ENCODE measurements at places on chromosomes 4 and X.

GRCh38 chrX:149145845-149146285, 359.2 kb downstream of the IDS start:
- no peak for DNase-seq

GRCh38 chr4:70892086-70892769, 9.9 kb upstream of the MOB1B start:
- DNase-seq = no peak

DNA sequence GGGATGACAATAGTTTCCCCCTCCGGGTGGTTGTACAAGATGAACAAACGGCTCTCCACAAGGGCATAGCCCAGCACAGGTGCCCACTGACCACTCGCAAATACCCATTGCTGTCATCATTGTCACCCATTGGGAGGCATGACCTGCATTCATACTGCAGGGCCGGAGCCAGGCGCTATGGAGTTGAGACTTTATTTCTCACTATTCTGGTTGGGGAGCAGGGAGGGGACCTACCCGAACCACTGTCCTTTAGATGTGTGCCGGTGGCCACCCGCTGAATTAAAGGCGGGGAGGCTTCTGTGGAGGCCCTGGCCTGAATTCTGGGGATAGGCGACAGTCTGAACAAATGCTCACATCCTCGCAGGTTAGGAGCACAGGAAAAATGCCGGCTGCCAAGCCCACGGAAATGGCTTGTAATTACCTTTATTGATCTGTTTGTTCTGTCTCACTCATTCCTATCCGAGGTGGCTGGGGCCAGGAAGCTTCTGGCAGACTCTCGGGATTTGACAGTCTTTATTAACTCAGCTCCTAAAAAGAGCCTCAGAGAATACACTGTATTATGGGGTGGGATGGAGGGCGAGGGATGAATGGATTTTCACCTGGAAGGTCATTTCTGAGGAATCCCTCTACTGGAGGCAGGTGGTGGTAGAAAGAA, 125.1 kb upstream of the PSAPL1 start:
- DNase-seq = no peak

DNA sequence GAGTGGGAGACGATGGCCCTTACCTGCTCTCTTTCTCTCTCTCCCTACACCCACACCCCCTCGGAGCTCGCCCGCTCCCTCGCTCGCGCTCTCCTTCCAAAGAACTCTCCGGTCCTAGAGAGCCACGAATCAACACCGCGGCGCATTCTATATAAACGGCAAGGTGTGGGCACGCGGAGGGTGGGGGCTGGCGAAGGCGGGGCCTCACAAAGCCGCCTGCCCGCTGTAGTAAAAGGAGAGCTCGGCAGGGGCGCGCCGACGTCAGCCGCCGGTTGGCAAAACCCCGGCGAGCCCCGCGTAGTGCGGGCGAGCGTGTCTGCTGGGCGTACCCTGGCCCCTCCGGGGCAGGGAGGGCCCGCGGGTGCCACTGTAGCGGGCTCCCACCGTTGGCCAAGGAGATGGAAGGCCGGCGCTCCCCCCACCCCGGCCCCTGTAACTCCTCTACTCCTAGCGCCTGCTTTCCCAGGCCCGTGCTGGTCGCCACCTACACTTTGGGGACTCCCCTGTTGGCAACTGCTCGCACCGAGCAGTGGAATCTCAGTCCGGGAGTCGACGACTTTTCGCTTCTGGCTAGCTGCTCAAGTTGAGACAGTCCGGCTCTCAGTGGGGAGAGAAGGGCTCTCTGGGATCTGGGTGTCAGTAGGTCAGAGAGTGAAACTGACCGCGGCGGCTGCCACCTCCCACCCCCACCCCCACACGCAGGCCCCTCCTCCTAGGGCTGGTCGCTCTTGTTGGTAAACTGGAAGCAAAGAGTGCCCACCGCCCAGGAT, 325.5 kb upstream of the F9 start:
- DNase-seq = no peak

DNA sequence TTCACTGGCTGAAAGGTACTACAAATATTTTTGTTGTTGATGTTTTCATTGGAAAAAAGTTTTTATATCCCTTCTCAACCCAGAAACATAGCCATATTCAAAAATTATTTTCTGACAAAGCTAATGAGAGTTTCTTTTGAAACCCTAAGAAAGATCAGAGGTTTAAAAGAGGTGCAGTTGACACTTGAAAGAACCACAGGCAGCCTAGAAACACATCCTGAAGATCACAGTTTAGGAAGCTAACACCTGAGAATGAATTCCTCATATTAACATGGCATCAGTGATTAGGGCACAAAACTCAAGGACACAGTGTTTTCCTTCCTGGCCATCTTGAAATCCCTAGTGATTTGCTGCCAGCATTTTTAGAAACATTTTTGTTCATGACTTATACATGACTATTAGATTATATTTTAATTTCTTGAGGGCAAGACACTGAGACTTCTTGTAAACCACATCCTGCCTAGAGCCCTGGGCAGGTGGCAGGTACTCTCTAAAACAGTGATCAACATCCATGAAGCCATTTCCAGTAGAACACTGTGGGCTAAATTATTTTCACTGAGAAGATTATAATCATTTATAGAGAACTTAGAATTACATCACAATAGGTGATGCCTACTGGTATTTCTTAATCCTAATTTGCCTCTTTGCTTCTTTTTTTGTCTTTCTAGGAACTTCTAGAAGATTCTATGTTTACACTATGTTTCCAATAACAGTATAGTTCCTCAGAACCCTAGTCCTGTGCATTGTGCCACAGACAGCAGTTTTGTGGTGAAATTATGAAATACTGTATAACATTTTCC, 80.0 kb downstream of the ARSJ start:
- DNase-seq = no peak

DNA sequence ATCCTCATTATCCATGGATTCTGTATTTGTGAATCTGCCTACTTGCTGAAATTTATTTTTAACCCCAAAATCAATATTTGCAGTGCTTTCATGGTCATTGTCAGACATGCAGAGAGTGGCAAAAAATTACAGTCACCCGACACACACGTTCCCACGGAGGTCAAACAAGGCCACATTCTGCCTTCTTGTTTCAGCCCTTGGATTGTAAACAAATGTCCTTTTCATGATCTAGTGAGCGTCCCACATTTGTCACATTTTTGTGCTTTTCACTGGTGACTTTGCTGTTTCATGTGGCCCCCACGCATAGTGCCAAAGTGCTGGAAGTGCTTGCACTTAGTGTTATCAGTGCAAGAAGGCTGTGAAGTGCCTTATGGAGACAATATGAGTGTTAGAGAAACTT, 45.0 kb downstream of the SOD3 start:
- no peak for DNase-seq

GRCh38 chrX:103831803-103832544, at the start of gene RAB9B:
Gene RAB9B, minus strand, starts transcription at chrX:103832257. Its CDS starts 6,473 bp downstream, at chrX:103825784.
- peak; percentile 11 for DNase-seq

DNA sequence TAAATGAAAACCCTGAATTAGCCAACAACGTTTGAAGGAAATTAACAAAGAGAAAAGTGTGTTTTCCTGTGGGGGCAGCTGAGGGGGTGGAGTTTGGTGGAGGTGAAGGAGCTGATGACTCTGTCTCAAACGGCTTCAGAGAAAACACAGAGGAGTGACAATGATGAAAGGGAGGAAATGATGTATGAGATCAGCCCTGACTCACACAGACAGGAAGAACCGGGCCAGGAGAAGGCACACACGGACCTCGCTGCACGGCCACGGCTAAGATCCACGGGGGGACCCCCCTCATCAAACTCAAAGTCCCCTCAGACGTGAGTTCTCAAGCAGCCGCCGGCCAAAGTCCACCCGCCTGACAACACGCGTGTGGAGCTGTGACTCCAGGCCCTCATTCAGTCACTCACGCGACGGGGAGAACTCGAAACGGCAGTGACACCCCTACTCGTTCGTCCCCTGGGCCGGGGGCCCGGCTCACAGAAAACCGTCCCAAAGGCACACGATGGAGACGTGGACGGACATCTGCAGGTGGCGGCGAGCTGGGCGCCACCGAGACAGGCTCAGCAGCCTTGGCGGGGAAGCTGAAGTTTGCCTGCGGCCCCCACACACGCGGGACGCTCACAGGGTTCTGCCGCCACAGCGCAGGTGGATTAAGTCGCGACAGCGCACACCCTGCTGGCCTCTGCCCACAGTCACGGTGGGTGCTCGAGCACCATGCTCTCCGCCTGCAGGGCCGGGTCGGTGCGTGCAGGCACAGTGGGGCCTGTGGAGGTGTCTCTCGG, 28.8 kb downstream of the PPP2R3B start:
- DNase-seq = no peak

- no peak for DNase-seq
Observed at GRCh38 chrX:110786486-110786885, 9.1 kb downstream of the CHRDL1 start.

DNA sequence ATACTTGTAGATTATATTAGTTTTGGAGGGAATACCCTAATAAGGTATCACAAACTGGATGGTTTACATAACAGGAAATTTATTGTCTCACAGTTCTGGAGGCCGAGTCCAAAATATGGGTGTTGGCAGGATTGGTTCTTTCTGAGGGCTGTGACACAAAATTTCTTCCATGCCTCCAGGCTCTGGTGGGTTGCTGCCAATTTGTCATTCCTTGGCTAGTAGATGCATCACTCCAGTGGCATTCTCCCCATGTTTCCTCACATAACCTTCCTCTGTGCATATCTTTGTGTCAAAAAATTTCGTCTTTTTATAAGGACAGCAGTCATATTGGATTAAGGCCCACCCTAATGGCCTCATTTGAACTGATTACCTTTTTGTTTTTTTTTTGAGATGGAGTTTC, 49.3 kb downstream of the APELA start:
- DNase-seq = no peak

DNA sequence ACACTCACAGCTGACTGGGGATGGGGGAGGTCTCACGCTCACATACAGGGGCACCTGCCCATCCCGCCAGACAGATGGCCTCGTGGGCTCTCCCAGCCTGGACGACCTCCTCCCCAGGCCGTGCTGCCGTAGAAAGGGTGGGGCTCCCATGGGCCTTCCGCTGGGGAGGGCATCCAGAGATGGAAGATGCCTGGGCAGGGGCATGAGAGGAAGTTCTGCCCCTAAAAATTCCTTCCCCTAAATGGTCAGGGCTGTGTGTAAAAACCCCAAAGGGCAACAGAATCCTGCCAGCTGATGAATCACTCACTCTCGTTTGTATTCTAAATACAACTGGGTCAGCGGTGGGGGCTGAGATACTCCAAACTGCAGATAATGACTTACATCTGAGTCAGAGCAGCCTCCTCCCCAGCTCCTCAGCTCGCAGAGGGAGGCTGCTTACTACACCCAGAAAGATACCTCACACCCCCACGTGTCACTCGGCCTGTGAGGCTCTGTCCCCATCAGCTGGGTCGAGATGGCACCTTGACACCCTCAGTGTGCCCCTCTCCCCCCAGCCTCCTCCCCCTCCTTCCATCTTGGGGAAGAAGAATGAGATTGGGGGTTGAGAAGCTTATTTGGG, 10.1 kb downstream of the WDR1 start:
- peak; percentile 49 for DNase-seq

DNA sequence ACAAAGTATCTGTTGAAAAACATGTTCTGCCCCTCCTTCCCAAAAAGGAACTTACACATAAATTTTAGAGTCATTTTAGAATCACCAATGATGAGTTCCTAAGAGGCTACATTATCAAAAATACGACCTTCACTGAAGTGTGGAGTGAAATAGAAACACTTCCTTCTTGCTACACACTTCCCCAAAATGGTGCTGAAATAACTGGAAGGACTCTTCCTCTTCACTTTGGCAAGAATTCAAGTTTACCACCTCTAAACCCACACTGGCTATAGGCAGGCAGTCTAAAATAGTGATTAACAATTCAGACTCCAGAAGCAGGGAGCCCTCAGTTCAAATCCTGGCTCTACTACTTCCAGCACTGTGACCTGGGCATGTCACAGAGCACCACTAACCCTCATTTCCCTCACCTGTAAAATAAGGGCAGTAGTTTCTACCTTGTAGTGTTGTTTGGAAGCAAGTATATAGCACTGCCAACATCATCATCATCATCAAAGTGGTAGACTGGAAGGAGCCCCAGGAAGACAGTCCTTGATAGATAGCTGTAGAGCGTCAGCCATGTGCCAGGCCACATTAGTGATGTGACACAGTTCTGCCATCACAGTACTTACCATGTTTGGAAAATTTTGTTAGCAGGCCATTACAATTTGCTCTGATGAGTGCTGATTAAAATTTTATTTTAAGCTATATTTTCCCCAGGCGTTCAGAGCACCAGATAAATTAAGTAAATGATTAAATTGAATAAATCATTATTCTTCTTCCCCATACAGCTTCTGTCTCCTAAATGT, 103.3 kb downstream of the PARM1 start:
- DNase-seq = no peak

DNA sequence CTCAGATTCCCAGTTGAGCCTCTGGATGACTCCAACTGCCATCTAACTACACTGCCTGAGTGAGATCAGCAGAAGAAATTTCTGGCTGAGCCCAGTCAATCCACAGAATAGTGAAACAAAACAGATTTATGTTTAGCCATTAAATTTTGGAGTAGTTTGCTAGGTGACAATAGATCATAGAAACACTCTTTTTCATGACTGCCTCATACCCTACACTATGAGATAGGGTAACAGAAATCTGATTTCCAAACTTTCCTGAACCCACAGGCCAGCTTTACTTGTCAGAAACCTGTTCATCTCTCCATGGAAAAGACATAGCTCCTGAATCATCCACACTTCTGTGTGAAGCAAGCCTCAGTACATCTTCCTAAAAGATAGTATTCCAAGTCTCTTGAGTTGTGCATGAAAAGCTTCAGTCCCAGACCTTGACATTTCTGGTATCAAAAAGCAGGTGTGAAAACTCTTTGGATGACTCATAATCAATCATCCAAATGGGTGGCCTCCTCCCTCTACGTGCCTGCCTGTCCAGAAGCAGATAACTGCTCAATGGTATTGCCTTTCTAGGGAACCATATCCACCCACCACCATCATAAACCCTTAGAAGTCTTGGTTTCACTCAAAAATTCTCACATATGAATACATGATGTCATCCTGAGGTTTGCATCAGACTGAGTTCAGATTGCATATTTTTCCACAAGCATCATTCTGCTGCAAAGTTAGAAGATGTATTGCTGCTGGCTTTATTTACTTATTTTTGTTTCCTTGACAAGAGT, 47.5 kb upstream of the RAP2C start:
- DNase-seq = no peak

DNA sequence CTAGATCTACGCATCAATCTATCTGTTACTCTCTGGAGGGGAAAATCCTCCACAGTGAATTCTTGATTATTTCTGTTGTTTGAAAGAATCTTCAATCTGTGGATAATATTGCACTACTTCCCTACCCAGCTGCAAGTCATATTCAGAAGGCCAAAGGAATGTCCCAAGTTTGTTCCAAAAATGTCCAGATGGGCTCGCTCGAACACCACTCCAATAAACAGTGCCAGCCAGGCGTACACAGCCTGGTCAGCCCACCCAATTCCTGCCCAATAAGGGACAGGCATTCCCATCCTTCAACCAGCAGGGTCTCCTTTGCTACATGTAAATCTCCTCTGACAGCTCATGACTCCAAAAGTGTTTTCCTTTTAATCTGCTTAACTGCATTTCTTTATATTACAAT, 80.7 kb upstream of the GPM6B start:
- DNase-seq = no peak
